Osteoblast (primary cell): ENCODE measurements at places on chromosomes 13 and 19.
A peak's percentile ranks its signal among the peaks of the same experiment; 100 is the strongest.

GRCh38 chr13:42539670-42540069, 34.3 kb upstream of the TNFSF11 start:
- DNase-seq: no peak

- DNase-seq: peak; percentile 71
These were observed 5.0 kb upstream of the FDX2 start for GRCh38 chr19:10320602-10321416.

DNA sequence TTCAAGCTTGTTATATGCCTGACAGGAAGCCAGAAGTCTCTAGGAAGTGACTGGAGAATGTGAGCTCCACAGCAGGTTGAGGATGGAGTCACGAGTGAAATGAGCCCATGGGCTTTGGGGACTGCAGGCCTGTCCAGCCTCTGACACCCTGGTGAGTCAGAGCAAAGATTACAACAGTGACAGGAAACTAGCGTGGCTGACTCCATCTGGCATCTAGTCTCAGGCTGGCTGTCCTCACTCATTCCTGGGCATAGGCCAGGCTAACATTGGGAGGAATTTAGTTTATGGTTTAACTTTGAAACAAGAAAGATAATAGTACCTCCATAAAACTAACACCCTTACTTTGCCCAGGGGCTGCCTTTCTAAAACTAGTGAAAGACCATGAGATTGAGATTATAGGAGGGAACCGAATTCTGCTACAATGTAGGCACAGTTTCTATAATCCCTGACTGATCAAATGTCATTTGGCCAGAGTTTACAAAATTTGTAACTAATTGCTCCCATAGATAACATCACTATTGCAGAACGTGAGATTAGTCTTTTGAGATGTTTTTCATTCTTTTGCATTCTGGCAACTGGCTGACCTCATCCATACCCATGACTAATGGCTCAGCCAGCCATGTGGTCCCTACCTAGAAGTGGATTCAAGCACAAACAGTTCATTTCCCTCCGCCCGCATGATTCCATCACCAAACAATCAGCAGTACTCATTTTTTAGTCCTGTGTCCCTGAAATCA, 28.4 kb downstream of the PSG1 start:
- peak; percentile 73 for DNase-seq

DNA sequence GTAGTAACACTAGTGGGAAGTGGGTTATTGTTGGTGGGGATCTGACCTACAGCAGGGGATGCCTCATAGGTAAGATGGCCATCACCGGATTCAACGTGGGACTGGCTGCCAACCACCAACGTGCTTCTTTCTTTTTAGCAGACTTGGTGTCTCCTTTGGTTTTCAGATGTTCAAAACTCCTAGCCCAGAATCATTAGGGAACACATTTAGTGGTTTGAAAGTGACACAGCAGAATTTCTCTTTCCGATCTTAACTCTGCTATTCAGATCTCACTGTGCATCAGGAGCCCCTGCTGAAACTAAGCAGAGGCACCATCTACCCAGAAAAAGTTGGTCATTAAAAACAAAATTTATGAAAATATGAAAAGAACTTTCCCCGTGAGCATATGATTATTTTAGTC, 36.7 kb upstream of the PCDH8 start:
- no peak for DNase-seq

- no peak for DNase-seq
These were observed 14.3 kb upstream of the FKRP start for GRCh38 chr19:46731584-46731983.
